Naive thymus-derived CD4-positive, alpha-beta T cell (primary cell): ENCODE measurements at places on chromosomes 13 and 19. TPM values are rescaled to one million over a fixed set of nuclear protein-coding genes. Genes with fewer than 3 reads are reported as not detected.

The ZNF121 gene
- total RNA-seq: 47.8 TPM

The PROZ gene
- total RNA-seq: not detected

The SLC7A1 gene
- 12.2 TPM for total RNA-seq

The SUPT20H gene
- 86.1 and 88.1 TPM in 2 replicates for total RNA-seq

The SLC7A10 gene
- total RNA-seq: not detected

The ZSCAN1 gene
- not detected for total RNA-seq

The PLPP2 gene
- not detected in 2 replicates for total RNA-seq

The PGLYRP1 gene
- total RNA-seq: not detected

The TMEM59L gene
- 0.22 TPM for total RNA-seq

The CYP2A7 gene
- total RNA-seq: not detected

The C5AR2 gene
- total RNA-seq: 0.24 TPM

The NCAN gene
- not detected in 2 replicates for total RNA-seq

The MIA gene
- 7.2 TPM for total RNA-seq

The SRRM5 gene
- 0.56 and 0.87 TPM in 2 replicates for total RNA-seq

The RFPL4AL1 gene
- not detected for total RNA-seq

The ZNF837 gene
- total RNA-seq: 4.3 TPM

The ZNF100 gene
- total RNA-seq: 9.5 TPM

The UPK1A gene
- 1.0 and 1.3 TPM in 2 replicates for total RNA-seq

The KIR2DL3 gene
- 0.27 TPM for total RNA-seq

The C1QTNF9B gene
- not detected for total RNA-seq

The FAM124A gene
- total RNA-seq: not detected

The ZNF571 gene
- 9.0 TPM for total RNA-seq

The PRTN3 gene
- total RNA-seq: not detected

The FFAR3 gene
- not detected for total RNA-seq

The KLK6 gene
- total RNA-seq: not detected

The TMEM272 gene
- total RNA-seq: 23.3 TPM

The TRAPPC2B gene
- total RNA-seq: 11.8 TPM

The CCDC8 gene
- total RNA-seq: not detected

The RGCC gene
- 187 TPM for total RNA-seq

The EHD2 gene
- not detected for total RNA-seq

The METTL21C gene
- total RNA-seq: not detected in 2 replicates

The ATP4A gene
- not detected for total RNA-seq

The ZNF112 gene
- 0.16 TPM for total RNA-seq

The TGFBR3L gene
- total RNA-seq: 1.6 TPM

The PSG11 gene
- not detected for total RNA-seq
